ENCODE measurements at places on chromosomes 7 and 10.

DNA sequence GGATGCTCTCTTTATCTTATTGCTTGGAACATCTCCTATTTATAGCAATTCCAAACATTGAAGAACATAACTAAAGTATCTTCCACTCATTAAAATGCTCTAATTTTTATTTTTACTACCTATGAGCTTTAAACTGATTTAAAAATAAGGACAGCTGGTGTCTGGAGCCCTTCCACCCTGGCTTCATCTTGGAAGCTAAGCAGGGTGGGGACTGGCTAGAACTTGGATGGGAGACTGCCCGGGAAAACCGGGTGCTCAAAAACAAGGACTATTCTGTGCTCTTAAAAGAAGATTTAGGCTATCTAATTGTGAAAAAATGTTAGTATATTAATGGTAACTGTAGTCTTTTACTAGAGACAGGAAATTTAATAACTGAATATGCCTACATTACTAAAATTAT lies 69.2 kb downstream of the ARMC3 start:
- DNase-seq = no peak

DNA sequence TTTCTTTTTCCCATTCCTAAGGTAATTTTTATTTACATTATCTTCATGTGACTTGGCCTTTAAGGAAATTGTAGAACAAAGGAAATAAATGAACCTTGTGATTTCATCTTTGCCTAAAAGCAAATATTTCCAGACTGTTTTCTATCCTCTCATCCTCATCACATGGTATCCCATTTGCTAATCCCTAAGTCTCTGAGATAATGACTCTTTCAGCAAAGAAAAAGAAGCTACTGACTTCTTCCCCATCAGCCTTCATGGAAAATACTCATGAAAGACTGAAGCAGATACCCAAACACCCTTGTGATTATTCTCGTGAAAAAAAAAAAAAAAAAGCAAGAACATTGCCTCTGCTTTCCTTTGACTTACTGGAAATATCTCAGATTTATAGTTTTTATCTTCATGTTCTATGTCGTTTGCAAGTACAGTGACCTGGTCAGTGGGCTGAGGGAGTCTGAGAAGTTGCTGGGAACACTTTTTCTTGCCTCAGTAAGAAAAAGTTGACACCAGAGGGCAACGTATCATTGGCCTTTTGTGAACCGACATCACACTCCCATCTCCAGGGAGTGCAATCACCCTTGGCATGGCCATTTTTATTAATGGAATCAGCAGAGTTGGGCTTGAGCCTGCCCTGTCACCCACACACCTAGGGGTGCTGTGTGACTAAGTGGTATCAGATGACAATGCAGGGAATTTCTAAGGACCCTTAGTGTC lies 246.0 kb upstream of the KMT2E start:
- no peak for DNase-seq

DNA sequence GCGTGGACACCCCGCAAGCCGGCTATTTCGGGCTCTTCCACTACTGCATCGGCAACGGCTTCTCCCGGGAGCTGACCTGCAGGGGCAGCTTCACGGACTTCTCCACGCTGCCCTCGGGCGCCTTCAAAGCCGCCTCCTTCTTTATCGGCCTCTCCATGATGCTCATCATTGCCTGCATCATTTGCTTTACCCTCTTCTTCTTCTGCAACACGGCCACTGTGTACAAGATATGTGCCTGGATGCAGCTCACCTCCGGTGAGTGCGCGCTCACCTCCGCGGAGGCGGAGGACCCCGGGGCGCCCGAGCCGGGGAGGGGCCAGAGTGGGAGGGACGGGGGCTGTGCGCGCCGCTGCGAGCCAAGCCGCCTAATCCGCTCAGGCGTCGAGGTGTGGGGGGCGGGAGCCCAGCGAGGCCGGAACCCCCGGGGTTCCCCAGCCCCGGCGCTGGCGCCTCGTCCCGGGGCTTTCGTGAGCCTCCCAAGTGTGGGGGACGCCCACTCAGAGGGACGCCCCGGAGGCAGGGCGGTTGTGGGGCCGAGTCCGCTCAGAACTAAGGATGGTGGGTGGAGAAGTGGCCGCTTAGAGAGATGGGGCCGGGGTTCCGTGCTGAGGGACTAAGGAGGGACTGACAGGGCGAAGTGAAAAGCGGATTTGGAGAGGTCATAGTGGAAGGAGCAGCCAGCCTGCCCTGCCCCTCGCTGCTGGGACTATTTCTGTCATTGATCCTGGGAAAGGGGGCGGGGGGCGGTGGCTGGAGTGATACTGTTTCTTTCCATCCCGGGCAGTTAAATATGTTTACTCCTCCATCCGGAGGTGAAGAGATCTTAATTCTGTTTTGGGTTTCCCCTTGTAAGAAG lies 795 bp downstream of the LHFPL3 start:
- no peak for DNase-seq

GRCh38 chr7:22680482-22680911 lies 46.5 kb upstream of the IL6 start:
- no peak for DNase-seq
